ENCODE measurements at places on chromosomes 2 and 18.

DNA sequence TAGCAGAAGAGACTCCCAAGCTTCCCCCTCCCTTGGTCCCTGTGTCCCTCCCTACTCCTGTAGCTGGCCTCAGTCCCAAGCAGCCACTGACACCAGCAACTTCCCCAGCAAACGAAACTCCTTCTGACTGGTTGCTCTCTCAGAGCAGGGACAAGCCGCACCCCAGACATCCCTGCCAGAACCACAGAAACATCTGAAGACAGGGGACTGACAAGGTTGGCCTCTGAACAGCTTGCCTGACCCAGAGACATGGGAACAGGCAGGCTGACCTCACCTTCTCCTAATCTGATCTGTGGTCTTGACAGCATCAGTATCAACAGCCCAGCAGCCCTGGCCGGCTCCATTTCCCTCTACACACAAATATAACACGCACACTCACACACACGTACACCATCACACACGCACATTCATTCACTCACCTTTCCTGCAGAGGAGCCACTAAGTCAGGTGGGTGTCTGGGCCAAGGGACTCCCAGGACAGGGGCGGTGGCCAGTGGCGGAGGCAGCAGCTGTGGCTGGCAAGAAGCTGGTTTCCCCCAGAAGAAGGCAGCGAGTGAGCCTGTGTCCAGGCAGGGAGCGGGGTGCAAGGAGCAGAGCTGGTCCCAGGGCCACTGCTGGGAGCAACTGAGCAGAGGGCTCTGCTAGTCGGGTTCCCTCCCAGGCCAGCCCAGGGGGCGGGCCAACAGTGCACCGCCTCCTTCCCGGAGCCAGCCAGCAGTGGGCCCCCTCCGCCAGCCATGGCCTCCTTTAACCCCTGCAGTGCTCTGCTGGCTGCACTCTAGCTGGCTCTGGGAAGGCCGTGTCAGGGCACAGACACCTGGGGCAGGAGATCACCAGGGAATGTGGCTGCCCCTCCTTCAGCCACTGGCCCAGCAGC is 59.1 kb downstream of the TNS1 start:
- DNase-seq = peak; percentile 2

- DNase-seq = no peak
These were observed 95.9 kb upstream of the RMDN2 start for GRCh38 chr2:37829202-37829601.

DNA sequence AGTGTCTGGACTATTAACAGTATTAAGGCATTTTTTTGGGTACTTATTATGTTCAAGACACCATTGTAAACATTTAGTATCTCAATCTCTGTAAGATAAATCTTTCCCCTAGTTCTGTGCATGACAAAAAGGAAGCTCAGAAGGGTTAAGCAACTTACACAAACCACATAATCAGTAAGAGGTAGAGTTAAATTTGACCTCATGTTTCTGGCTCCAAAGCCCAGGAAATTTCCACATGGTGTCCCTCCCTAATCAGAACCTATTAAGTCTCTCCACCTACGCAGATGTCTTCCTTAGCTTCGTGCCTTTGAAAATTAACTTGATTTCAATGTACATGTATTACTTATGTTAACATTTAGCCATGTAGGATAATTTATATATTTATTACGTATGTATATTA is 2.0 kb downstream of the MFSD6 start:
- DNase-seq = no peak

DNA sequence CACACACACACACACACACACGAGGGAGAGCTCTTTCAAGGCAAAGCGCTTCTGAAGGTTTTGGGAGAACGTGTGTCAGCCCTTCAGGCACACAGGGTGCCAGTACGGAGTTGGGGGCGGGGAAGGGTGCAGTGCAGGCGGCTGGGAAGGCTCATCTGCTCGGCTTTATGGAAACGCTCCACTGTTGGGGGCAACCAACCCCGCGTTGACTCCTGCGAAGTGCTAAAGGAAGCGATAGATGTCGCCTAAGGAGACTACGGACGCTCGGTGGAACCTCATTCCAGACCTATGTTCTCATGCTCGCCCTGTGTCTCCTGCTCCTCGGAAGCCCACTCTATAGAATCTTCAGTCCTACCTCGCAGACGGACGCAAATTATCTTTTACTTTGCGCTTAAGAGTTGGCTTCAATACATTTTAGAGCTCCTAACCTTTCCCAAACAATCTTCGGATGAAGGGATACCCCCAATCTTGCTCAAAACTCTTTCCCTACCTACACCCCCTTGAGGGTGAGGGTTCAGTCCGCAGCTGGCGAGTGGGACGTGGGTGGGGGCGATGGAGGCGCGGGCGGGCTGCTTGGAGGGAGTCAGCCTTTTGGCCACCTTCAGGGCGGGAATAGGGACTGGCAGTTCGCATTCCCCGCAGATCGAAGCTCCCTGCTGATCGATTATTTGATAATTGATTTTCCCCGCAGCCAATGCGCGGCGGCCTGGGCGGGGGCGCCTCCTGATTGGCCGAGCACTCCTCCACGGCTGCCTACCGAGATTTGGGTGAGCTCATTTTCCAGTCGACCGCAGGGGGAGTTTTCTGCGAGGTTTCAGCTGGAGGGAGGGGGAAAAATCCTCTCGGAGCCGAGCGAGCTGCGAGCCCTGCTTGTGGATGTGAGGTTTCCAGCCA is 1.9 kb upstream of the MEIS1 start:
- DNase-seq = no peak

GRCh38 chr2:187575751-187576067 is 21.5 kb upstream of the TFPI start:
- DNase-seq = no peak

DNA sequence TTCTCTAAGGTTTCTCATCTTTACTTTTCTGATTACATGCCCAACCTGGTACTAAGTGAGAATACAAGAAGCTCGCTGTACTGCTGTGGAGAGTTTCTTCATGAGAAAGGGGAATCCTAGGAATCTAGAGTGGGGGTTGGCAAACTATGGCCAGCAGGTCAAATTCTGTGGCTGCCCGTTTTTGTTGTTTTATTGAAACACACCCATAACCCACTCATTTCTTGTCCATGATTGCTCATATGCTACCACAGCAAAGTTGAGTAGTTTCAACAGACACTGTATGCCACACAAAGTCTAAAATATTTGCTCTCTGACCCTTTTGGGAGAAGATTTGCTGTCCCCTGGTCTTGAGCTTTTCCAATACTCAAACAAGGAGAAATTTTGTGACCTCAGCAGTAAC is 58.8 kb downstream of the C2orf74 start:
- no peak for DNase-seq

GRCh38 chr2:205865905-205866441 is 183.7 kb downstream of the NRP2 start:
- no peak for DNase-seq

DNA sequence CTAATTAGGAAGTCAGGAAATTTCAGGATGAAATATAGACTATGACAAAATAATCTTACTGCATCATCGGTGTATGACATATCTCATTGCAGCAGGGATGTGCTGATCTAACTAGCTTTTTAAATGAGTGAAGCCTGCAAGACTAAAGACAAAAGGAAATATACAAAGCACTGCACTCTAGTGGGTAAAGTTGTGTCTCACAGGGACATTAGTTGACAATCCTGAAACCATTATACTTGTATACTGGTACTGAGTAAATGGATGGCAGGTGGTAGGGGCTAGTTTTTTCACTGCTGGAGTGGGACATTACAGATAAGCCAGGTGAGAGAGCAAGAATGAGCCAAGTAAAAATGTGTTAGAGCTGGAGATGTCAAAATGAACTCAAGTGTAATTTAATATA is 317.5 kb upstream of the RAB6C start:
- DNase-seq = no peak

GRCh38 chr2:71586471-71586870 is 133.1 kb downstream of the DYSF start:
- no peak for DNase-seq

GRCh38 chr2:3742743-3743508 is 39.6 kb downstream of the DCDC2C start:
- no peak for DNase-seq

DNA sequence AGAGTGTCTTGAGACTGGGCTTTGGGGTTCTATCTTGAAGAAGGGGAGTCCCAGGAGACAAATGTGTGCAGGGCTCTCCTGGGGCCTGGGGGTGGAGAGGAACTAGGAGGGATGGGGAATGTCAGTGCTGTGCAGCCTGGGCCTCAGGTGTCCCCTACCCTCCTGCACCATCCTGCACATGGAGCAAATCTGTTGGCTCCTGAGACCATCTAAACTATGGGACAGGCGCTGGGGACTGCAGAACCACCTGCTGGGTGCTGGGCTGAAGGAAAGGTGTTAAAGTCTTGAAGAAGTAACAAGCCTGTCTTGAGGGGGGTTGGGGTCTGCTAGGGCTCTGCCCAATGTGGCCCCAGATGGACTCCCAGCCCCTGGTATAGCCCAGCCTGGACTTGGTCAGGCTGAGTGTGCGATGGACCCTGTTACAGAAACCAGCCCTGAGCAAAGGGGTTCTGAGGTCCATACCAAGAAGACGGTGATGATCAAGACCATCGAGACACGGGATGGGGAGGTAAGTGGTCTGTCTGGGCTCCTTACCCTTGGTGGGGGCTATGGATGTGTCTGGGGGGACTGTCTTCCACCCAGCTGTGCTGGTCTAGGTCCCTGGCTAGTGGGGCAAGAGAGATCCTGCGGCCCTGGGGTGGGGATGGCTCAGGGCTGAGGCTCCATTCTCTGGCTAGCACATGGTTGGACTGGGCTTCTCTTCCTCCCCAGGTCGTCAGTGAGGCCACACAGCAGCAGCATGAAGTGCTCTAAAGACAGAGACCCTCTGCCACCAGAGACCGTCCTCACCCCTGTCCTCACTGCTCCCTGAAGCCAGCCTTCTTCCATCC is 7.3 kb downstream of the DES start:
- DNase-seq = no peak

DNA sequence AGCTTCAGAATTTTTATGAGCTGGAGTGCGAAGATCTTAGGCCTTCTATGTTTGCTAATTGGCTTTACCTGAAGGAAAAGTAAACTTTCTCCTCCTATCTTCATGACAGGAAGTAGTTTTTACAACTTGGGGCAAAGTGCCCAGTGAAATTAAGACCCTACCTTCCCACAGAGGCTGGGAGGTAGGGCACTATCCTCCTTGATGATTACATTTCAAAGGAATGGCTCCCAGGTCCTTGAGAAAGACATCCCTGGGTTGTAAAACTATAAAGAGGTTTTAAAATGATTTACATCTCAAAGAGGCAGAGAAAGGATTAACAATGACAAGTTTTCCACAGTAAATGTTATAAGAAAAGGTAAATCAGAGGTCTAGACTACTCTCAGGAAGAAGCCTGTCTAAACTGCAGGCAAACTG is 155.8 kb downstream of the CDH7 start:
- DNase-seq = no peak

GRCh38 chr2:235745597-235745996 is 251.8 kb downstream of the AGAP1 start:
- DNase-seq = no peak

- DNase-seq = no peak
These were observed 679.1 kb upstream of the CDH2 start for GRCh38 chr18:28855989-28856388.

DNA sequence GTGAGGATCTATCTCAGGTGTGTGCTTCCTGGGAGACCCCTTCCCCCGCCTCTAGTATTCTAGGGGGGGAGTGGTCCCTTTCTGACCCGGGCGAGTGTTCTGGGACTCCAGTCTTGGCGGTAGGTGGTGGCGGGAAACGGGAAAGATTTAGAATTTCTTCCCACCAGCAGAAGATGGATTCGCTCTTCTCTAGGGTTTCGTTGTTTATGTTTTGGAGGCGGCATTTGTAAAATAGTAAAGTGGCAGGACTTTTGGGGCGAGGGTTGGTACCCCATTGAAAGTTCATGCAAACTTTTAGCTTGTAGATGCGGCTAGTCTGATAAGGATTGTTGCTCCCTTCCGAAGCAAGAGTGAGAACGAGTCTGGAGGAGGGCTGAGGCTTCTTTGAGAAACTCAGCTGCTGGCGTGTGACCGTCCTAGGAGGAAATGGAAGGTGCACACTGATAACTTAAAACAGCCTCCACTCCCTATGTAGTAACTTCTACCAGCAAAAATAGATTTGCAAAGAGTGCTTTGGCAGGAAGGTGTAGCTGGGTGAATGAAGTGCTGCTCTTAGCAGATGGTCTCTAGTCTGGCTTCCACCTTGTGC is 412 bp downstream of the GPD2 start:
- peak; percentile 7 for DNase-seq

- no peak for DNase-seq
These were observed 37.6 kb downstream of the TMEM163 start for GRCh38 chr2:134681201-134681600.

GRCh38 chr2:1749489-1750119 is 5.3 kb upstream of the PXDN start:
- DNase-seq = no peak

- DNase-seq = no peak
These were observed 564 bp downstream of the DPYSL5 start for GRCh38 chr2:26848336-26849055.

- DNase-seq = peak; percentile 78
These were observed 28.8 kb downstream of the FHL2 start for GRCh38 chr2:105369777-105370690.

DNA sequence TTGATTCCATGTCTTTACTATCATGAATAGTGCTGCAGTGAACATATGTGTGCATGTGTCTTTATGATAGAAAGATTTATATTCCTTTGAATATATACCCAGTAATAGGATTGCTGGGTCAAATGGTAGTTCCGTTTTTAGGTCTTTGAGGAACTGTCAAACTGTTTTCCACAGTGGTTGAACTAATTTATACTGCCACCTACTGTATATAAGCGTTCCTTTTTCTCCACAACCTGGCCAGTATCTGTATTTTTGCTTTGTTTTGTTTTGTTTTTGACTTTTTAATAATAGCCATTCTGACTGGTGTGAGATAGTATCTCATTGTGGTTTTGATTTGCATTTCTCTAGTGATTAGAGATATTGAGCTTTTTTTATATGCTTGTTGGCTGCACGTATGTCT is 641.6 kb downstream of the SUCLG1 start:
- no peak for DNase-seq

DNA sequence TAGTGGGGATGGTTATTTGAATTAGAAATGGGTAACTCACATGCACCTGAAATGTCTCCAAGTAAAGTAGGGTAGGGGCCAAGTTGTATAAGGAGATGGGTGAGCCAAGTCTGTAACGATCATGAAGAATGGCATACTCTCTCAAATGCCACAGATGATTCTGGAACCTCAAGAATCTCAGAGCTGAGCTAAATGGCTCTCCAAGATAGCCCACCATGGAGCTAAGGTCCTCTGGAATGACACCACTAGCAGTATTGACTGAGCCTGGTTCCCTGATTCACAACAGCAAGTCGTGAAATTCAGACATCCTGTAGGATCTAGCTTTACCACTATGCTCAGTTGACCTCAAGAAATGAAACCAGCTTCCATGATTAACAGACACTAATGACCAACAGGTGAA is 115.9 kb upstream of the EPAS1 start:
- DNase-seq = no peak

DNA sequence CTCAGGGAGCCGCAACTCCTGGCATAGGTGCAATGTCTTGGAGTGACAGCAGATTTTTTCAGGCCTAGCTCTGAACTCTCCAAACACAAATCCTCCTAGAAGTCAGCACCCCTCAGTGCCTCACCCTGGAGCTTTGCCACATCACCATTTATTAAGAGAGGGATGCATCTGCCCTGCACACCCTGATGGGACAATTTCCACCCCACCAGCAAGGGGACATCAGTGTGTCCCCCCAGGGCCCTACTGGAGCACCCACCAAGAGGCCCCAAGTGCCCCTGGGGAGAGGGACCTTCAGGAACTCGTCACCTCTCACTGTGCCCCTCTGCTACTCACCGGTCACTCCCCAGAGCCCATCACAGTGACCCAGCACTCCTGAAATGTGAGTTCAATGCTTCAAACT is 144.7 kb downstream of the NDUFA10 start:
- DNase-seq = no peak

- DNase-seq = no peak
These were observed 18.4 kb downstream of the RTP5 start for GRCh38 chr2:241887806-241888522.

GRCh38 chr18:25373432-25374179 is 21.6 kb upstream of the ZNF521 start:
- DNase-seq = no peak

All from activated T-helper 1 cell treated with anti-CD3 and anti-CD28 coated beads, Interleukin-12 subunit alpha, Interleukin-12 subunit beta, Interleukin-2, Interleukin-4 antibody, amounts not matched to agents 30 ng/mL and 10 ng/mL and 1 ng/mL, durations not matched to agents 14 hours and 24 hours and 36 hours (primary cell).